ENCODE measurements at places on chromosomes 3 and 15.

DNA sequence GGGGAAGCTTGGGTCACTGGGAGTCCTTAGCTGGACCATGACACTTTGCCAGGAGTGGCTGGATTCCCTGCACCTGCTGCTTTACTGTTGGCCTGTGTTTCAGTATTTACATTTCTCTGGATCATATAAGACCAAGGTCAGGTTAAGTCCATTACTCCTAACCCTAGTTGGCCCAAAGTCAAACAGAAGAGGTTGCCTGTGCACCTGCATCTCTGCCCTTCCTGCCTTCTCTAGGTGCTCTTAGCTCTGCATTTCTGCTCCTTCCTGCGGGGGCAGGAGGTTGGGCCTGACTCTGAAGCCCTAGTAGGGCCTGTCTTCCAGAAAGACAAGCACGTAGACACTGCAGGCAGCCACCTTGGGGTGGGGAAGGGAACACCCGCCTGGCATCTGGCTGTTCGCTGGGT lies 124.3 kb downstream of the RPLP1 start:
- peaks cover 6% of the 10 kb centered on the region for H3K4me1 ChIP-seq
- H3K4me3 ChIP-seq = no peak overlapping the region
- no peaks in the 10 kb centered on the region for H3K27me3 ChIP-seq

- no peak overlapping the region for H3K4me3 ChIP-seq
- no peaks in the 10 kb centered on the region for H3K27me3 ChIP-seq
- H3K36me3 ChIP-seq = no peaks in the 10 kb centered on the region
- peaks cover 31% of the 10 kb centered on the region for H3K4me1 ChIP-seq
- H3K27ac ChIP-seq = peak overlapping the region; percentile 9
- no peak for DNase-seq
Measured at GRCh38 chr15:81161851-81162250, 27.8 kb downstream of the CFAP161 start.

- no peaks in the 10 kb centered on the region for H3K27me3 ChIP-seq
- no peak for DNase-seq
- no peak overlapping the region for H3K27ac ChIP-seq
- no peaks in the 10 kb centered on the region for H3K36me3 ChIP-seq
Measured at GRCh38 chr3:31491660-31492059, 41.1 kb upstream of the STT3B start.

GRCh38 chr3:44584646-44585501 lies at the start of gene ZNF660:
ZNF660 (plus strand) TSS chr3:44584964; CDS start chr3:44594194, 9,230 bp downstream.
- H3K27ac ChIP-seq = peak within 1 kb of the TSS; percentile 54
- peaks cover 19% of the 10 kb centered on the region for H3K4me1 ChIP-seq
- no peaks in the 10 kb centered on the region for H3K36me3 ChIP-seq
- peak; percentile 64 for DNase-seq
- H3K27me3 ChIP-seq = no peaks in the 10 kb centered on the region
- peak within 1 kb of the TSS; percentile 70 for H3K4me3 ChIP-seq

- peaks cover 12% of the 10 kb centered on the region for H3K36me3 ChIP-seq
- no peak for DNase-seq
- H3K27me3 ChIP-seq = no peaks in the 10 kb centered on the region
- no peaks in the 10 kb centered on the region for H3K4me1 ChIP-seq
Measured at GRCh38 chr3:111989061-111989678, 9.6 kb upstream of the TAGLN3 start.

DNA sequence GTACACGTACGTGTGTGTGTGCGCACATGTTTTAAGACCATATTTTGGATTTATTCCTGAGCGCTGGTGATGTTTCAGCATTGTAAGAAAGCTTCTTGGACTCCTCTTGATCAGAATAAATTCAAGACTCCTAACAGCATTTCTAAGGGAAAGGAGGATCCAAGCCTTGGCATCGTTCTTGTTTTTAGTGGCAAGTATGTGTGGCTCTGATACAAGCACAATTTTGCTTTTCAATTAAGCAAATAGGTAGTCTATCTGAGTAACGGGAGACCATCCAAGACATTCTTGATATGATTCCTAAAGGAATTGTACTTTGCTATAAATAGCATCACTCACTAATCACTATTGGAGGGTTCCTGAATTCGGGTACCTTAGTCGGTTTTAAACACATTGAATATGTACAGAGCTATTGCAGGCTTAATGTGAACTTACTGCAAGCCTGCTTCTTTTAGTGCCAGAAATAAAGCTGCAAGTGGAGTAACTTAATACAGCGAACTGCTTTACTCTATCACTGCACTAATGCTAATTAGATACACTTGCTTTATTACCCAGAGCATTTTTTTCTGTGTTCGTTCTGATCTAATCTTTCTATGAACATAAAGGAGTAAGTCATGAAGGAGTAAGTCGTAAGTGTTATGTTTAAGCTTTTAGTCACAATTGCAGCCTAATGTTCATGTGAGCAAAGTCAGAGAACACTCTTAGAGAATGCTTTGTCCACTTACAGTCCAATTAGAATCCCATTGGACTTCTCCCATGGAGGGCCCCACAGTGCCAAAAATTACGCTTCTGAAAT lies 186.3 kb downstream of the MCTP2 start:
- DNase-seq = no peak
- H3K27ac ChIP-seq = no peak overlapping the region
- H3K4me3 ChIP-seq = no peak overlapping the region
- H3K36me3 ChIP-seq = no peaks in the 10 kb centered on the region
- H3K27me3 ChIP-seq = no peaks in the 10 kb centered on the region

All from right atrium auricular region (tissue), 2 donors.